ENCODE measurements at places on chromosomes 13 and 19. TPM values are rescaled to one million over a fixed set of nuclear protein-coding genes. Genes with fewer than 3 reads are reported as not detected.

GRCh38 chr13:78323848-78324247, 279.5 kb downstream of the POU4F1 start:
- H3K36me3 ChIP-seq, result no peaks in the 10 kb centered on the region
- H3K4me3 ChIP-seq, result no peak overlapping the region
- H3K4me1 ChIP-seq, result no peaks in the 10 kb centered on the region
- no peaks in the 10 kb centered on the region for H3K27me3 ChIP-seq

CFAP97D2 gene
- total RNA-seq, result not detected

DNA sequence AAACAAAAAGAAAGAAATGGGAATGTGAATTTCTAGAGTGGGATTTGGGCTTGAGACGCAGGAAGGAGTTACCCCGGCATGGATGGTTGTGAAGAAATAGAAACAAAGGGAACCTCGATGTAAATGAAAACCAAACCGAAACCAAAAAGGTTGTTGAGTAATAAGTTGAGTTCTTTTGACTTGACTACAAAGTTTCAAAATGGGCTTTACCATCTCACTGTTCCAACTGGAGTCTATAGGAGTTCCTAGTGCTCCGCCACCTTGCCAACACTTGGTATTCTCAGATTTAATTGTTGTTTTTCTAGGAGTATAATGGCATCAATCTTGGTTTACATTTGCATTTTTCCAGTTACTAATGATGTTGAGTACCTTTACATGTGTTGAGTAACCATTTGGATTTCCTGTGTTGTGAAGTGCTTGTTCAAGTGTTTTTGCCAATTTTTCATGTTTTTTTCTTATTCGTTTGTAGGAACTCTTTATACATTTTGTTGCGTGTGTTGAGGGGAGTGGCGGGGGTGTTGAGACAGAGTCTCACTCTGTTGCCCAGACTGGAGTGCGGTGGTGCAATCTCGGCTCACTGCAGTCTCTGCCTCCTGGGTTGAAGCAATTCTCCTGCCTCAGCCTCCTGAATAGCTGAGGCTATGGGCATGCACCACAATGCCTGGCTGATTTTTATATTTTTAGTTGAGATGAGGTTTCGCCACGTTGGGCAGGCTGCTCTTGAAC, 9.2 kb downstream of the UBE2S start:
- DNase-seq, result no peak
- H3K27me3 ChIP-seq, result no peaks in the 10 kb centered on the region
- no peak overlapping the region for H3K27ac ChIP-seq
- peaks cover 10% of the 10 kb centered on the region for H3K36me3 ChIP-seq

GRCh38 chr13:42847891-42848663, 66.7 kb downstream of the FAM216B start:
- no peaks in the 10 kb centered on the region for H3K36me3 ChIP-seq
- H3K27ac ChIP-seq, result no peak overlapping the region
- H3K4me1 ChIP-seq, result no peaks in the 10 kb centered on the region

DNA sequence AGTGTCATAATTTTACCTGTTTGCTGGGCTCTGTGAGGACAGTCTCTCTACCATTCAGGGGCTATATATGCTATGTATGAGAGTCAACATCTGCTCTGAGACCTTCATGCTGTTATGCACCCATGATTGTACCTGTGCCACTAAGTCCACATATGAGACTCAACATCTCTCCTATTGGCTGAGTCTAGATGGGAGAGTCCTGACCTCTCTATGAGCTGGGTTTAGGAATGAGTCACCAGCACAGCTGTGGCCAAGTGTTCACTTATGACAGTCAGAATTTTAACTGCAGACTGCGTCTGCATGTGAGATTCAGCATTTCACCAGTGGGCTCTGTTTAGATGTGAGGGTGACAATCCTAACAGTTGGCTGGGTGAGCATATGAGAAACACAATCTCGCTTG, 49.5 kb downstream of the ZNF729 start:
- H3K4me3 ChIP-seq, result no peak overlapping the region
- H3K27me3 ChIP-seq, result no peaks in the 10 kb centered on the region
- no peak for DNase-seq
- no peaks in the 10 kb centered on the region for H3K36me3 ChIP-seq
- H3K27ac ChIP-seq, result no peak overlapping the region
- no peaks in the 10 kb centered on the region for H3K4me1 ChIP-seq

DNA sequence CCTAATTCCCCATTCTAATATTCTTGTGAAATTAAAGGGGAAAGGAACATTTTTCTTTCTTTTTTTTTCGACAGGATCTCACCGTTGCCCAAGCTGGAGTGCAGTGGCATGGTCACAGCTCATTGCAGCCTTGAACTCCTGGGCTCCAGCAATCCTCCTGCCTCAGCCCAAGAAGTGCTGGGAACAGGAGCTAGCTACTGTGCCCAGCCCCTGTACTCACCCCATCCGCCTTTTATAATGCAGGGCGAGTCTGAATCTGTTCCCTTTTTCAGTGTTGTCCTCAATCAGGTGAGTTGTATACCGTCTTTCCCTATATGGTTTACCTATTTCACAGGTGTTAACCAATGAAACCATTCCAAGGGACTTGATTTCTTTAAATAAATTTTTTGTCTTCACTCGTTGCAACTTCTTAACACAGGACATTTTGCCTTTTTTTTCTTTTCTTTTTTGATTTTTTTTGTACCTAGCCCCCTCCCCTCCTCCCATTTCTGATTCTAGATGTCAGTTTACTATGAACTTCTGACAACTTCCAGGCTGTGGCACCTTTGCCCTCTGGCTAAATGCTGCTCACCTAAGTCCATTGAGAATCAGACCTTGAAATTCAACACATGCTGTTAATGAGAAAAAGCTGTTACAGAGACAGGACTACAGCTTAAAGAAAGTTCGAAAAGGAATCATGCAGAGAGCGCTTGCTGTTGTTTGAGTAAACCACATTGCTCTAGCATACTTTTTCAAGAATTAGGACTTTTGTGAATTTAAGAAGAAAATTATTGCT, 562.1 kb upstream of the KLF12 start:
- H3K4me1 ChIP-seq, result no peaks in the 10 kb centered on the region
- H3K4me3 ChIP-seq, result no peak overlapping the region
- H3K27me3 ChIP-seq, result no peaks in the 10 kb centered on the region
- no peak overlapping the region for H3K27ac ChIP-seq

DNA sequence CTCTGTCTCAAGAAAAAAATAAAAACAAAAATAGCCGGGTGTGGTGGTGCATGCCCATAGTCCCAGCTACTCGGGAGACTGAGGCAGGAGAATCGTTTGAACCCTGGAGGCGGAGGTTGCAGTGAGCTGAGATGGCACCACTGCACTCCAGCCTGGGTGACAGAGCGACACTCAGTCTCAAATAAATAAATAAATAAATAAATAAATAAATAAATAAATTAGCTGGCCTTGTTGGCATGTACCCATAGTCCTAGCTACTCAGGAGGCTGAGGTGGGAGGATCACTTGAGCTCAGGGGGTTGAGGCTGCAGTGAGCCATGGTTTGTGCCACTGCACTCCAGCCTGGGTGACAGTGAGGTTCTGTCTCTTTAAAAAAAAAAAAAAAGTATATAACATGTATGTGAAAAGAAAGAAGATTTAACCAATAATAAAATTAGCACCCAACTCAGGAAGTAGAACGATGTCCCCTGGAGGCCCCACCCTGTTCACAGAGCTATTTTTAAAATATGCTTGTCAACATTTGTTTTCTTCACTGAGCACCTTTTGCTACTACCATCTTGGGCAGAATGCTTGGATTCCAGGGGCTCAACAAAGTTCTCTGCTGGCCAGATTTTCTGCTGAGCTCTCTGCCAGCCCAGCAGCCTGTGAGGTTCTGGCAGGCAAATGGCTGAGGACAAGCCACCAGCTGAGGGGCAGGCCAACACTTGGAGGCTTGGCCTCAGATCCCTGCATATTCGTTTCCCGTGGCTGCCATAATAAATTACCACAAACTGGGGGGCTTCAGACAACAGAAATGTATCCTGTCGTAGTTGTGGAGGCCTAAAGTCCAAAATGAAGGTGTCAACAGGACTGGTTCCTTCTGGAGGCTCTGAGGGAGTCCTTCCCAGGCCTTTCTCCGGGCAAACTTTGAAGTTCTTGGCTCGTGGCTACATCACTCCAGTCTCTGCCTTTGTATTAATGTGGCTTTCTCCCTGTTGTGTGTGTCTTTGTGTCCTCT, 5.2 kb downstream of the SLC25A42 start:
- no peak overlapping the region for H3K4me3 ChIP-seq
- no peak for DNase-seq
- no peaks in the 10 kb centered on the region for H3K36me3 ChIP-seq
- H3K4me1 ChIP-seq, result peaks cover 48% of the 10 kb centered on the region
- no peaks in the 10 kb centered on the region for H3K27me3 ChIP-seq
- H3K27ac ChIP-seq, result peak overlapping the region; percentile 83

KIR3DL1 gene
- 0.12 TPM for total RNA-seq

ADPRHL1 gene
- total RNA-seq, result 1.7 TPM

DNA sequence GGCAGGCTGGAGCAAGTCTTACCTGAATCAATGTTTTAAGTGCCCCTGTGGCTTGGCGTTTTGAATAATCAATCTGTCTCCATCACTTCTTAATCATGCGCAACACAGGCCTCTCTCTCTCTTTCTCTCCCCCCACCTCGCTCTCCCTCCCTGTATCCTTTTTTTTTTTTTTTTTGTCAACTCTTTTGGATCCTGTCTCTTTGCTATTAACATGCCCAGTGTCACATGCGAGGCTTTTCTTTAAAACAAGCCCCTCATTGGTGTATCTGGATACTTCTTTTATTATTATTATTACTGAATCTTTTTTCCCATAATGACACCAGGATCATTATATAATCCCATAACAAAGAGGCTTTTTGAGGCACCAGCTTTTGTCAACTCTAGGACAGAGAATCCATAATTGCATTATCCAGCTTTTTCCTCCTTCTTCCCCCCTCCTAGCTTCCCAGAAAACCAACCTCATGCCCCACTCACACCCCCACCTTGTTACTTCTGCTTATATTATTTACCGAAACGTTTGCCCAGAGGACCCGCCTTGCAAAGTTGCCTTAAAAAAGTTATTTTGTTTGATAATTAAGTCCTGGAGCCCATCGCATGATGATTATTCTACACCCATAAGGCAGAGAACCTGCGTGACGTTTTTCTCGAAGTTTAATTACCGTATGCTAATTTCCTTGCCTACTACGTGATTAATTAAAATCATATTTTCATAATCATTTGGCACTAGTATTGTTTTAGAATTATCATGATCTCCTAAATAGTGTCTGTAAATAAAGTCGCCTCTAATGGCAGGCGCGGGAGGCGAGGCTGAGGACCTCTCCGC, 148.1 kb upstream of the ZNF536 start:
- H3K27ac ChIP-seq, result no peak overlapping the region
- no peaks in the 10 kb centered on the region for H3K27me3 ChIP-seq
- no peak for DNase-seq
- H3K4me3 ChIP-seq, result no peak overlapping the region
- no peaks in the 10 kb centered on the region for H3K36me3 ChIP-seq
- H3K4me1 ChIP-seq, result no peaks in the 10 kb centered on the region

AMER2 gene
- total RNA-seq, result not detected

CYP4F3 gene
- total RNA-seq, result 200 TPM
